AG10803 (cell line): ENCODE measurements at places on chromosomes 6 and 20.

DNA sequence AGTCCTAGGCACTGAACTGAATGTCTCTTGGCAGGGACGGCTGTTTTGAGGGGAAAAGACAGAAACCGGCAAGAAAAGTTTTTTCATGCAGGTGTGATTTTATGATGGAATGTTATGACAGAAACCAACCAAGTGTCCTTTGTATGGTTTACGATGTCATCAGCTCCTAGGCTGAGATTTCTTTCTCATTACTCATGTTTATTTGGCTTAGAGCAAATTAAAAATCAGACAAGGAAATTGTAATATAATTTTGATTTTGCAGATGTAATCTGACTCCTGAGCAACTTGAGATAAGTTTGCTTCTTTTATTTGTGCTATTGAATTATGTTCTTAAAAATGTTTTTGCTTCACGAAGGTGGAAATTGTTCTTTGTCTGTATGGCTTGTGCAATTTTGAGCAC, 58.8 kb upstream of the MAP3K7 start:
- DNase-seq = no peak

DNA sequence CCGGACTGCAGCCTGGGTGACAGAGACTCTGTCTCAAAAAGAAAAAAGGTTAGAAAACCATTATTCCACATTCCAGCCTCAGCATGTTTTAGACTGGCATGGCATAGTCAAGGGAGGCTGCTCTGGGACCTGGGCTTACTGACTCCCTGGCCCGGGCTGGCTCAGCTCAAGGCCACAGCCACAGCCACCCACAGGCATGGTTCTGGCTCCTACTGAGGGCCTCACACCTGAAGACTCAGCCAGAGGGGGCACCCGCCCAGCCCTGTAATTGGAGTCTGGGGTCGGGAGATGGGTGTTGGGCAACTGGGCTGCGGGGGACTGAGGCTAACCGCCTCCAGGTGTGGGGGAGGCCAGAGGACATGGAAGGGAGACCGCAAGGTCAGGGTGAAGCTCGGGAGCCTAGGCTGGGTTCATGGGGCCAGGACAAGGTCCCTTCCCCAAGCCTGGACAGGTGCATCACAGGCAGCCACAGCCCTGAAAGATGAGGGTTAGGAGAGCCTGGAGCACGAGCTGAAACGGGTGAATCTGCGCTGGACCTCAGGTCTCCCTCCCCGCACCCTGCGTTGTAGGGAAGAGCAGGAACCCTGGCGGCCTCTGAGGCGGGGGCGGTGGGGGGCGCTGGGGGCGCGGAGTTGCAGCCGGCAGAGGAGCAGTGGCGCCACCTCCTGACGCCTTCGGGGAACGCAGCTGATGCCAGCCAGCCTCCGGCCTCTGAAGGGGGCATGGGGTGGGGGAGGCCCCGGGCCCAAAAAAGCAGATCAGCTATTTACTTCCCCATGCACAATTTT, 67.7 kb upstream of the SRSF6 start:
- DNase-seq = no peak

DNA sequence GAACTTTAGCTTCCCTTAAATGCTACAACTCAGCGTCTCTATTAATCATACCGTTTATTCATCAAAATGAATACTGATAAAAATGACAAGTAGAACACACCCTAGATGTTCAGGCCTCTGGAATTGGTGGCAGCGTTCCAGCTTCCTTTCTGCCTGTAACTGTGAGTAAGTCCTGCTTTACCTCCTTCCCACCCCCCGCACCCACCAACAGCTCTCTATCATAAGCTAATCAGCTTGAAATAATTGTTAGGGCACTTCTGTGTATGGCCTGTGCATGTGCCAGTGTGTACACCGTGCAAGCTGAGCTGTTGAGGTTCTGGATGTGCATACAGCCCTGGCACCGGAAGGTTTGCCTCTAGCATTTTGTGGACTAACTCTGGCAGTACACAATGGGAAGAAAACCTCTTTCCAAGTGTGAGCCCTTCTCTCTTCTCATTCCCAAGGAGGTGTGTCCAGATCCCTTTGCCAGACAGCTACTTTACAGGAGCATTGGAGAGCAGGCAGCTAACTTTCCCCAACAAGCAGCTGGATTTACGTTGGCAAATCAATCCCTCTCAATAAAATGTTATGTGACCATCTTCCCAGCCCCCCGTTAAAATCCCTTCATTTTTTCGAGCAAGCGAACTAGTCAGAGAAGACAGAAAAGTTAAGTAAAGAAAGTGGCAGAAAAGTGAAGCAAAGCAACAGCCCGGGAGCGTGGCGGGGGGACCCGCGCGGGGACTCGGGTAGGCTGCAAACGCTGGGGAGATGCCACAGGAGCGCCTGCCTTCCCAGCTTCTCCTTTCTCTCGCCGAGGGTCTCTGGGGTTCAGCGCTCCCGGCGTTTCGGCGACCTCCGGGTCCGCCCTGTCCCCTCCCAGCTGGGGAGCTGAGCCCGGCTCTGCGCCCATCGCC, 803 bp upstream of the ADGRG6 start:
- peak; percentile 44 for DNase-seq

DNA sequence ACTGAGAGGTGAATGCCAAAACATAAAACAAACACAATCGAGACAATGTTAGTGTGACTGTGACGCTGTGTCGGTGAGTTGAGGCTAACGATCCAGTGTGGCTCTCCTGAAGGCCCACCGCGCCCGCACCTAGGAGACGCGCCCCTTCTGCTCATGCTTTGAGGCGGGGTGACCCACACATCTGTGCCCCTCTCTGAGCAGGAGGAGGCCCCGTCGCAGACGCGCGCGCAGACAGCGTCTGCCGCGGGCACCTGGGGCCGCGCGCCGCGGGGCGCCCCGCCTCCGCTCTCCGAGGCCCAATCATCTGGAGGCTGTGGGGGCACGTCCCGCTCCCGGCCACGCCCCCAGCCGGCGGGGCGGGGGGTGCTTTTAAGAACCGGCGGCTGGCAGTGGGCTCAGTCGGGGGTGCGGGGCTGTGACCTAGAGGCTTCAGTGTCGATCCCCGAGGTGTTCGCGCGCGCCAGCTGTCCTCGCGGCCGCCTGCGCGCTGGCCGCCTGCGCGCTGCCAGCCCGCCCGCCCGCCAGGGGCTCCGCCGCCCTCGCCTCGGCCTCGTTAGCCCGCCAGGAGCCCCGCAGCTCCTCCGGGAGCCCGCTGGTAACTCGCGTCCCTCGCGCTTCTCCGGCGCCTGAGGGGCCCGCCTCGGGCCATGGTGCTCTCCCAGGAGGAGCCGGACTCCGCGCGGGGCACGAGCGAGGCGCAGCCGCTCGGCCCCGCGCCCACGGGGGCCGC, at the start of gene SLC16A10:
Gene SLC16A10 (plus strand): TSS at position 398 of the 730 bp plus-strand sequence. CDS start 250 bp downstream, at position 648.
- no peak for DNase-seq

DNA sequence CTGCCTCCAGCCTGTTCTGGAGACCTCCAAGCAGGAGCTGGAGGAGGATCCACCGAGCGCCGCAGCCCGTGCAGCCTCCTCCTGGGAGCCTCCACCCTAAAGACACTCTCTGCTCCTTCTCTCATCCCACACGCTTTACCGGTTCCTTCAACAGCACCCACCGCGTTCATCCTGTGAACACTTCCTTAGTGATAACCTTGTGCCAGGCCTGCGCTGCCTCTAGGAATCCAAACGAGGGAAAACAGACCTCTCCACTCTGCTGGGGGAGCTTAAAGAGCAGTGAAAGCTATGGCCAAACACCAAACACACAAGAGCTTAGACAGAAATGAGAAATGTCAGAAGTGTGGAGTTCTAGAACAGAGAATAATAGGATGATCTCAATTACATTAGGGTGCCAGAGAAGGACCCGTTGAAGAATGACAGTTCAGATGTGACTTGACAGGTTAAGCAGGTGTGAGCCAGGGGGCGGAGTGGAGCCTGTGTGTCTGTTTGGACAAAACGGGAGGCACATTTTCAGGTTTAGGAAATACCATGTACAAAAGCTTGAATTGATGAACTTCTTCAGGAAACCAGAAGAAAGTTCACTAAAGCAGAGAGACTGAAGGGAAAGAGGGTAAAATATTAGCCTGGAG, 28.5 kb upstream of the HLA-DRB5 start:
- DNase-seq = no peak

- no peak for DNase-seq
These were observed 21.1 kb upstream of the CCM2L start for GRCh38 chr20:31989030-31989645.

GRCh38 chr6:53831081-53831869, 36.5 kb downstream of the LRRC1 start:
- DNase-seq = no peak

- DNase-seq = no peak
These were observed 70.1 kb downstream of the RNF144B start for GRCh38 chr6:18457065-18457737.

DNA sequence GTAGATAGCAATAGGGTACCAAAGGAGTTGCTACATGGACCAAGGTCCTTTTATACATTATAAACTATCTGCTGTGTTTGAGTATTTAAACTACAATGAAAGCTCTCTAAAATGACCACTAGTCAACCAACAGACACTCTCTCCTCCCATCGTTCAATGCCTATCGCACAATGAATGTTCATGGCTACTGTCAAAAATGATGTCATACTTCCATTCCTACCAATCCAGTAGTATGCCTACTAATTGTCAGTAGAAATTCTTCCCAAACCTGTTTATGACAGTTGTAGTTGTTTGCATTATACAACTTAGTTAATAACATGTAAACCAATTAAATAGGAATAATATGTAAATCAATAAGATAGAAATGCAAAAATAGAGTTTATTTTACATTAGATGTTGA, 39.0 kb upstream of the VSX1 start:
- no peak for DNase-seq

GRCh38 chr20:20731945-20732296, 19.5 kb upstream of the RALGAPA2 start:
- no peak for DNase-seq

- peak; percentile 93 for DNase-seq
These were observed 9.3 kb upstream of the NNAT start for GRCh38 chr20:37511610-37512275.

DNA sequence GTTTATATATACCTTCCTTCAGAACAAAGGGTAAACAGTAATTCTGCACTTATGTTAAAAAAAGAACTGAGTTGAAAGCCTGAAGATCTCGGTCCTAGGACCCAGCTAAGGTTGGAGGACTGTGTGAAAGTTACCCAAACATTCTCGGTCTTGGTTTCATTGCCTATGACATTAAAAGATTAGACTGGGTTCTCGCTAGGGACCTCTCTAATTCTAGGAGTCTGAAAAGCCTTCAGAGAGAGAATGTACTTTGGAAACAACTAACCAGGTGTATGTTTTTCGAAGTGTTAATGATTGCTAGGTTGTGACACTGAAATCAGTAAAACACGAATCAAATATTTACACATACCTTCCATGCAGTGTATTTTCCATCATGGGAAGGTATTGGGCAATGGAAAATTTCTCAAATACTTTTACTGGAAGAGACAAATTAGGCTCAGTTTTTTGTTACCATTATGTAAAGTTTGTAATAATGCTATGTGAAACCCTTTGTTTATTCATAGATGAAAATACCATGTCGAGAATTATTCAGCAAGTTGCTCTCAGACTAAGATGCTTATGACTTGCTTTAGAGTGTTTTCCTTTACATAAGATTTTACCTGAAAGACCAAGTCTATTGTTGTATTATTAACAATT, 113.7 kb upstream of the LOC128125822 start:
- no peak for DNase-seq

GRCh38 chr6:72999995-73000394, 225.3 kb downstream of the KHDC1L start:
- no peak for DNase-seq

DNA sequence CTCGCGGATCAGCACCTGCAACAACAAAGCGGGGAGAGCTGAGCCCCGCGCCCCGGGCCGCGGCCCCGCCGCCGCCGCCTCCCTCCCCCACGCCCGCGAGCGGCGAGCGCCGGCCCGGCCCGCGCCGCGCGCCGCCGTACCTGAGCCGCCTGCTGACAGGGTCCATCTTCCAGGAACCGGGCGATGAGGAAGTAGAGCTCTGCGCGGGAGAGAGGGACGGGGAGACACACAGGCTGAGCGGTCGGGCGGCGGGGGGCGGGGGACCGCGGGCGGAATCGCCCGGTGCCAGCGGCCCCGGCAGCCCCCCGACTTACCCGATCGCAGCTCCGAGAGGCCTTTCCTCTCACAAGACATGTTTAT, 359 bp downstream of the PHIP start:
- DNase-seq = no peak

GRCh38 chr6:116215414-116215813, 38.5 kb downstream of the TSPYL4 start:
- no peak for DNase-seq

DNA sequence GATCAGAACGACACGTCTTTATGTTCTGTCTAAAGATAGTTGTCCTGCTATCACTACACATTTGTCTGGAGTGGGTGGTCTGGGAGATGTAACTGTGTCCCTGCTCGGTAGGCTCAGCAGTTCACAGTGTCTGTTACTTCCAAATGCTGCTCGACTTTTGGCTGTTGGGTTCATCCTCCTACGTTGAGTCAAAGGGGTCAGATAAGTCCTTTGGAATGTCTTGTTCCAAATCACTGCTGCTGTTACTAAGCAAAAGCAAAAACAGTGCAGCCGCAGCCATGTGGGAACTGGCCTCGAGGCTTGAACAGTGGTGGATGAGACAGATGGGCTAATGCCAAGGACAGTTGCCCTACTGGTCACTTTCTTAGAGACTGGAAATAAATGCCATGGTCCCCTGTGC, 272.2 kb upstream of the MAP3K7 start:
- DNase-seq = no peak

GRCh38 chr6:18135171-18135570, 12.7 kb upstream of the NHLRC1 start:
- DNase-seq = no peak
